ENCODE measurements at places on chromosomes 11 and 22.

- no peak for DNase-seq
Observed at GRCh38 chr22:27987557-27987956, 68.5 kb upstream of the PITPNB start.

DNA sequence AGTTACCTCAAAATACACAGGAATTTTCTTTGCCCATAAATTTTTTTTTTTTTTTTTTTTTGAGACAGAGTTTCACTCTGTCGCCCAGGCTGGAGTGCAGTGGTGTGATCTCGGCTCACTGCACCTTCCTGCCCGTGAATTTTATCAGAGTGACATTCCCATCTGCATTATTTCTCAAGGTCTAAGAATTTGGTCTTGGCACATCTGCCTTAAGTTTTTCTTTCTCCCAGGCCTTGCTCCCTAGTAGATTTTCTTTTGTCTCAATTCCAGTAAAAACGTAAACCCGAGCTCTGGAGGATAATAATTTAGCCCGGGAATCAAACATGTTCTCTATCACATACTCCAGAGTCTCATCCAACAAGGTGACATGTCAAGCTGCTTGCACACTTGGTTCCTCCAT, 12.4 kb downstream of the TRIM6 start:
- no peak for DNase-seq

DNA sequence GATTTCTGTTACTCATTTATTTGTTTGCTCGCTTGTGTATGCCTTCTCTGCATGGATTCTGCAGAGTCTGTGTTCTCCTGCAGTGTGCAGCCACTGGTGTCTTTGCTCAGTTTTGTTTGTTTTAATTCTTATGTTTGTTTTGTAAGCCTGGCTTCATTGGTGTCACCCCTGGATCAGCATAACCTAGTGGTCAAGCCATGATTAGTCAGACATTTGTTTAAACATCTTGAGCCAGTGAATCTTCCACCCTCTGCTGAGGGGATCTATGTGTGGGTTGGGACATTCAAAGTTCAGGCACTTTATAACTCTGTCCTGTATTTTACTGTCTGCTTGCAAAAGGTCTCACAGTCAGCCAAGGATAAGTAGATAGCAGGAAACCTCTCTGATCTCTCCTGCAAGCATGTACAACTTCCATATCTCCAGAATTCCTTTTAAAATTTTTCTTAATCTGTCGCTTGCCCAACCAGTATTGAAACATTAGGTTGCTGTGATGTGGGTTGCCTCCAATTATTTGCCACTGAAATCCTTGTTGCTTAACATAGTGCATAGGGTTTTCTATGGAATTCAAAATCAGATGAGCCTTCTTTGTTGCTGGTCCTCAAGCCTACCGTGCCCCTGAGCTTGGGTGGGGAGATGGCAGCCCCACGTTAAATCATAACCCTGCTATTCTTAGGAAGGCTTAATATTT, 86.8 kb downstream of the KCNQ1OT1 start:
- no peak for DNase-seq

- no peak for DNase-seq
Observed at GRCh38 chr11:2196970-2197770, 25.6 kb upstream of the TH start.

- DNase-seq: no peak
Observed at GRCh38 chr22:28904211-28904896, 21.0 kb downstream of the ZNRF3 start.

- DNase-seq: no peak
Observed at GRCh38 chr22:24518771-24519485, 23.8 kb downstream of the UPB1 start.

DNA sequence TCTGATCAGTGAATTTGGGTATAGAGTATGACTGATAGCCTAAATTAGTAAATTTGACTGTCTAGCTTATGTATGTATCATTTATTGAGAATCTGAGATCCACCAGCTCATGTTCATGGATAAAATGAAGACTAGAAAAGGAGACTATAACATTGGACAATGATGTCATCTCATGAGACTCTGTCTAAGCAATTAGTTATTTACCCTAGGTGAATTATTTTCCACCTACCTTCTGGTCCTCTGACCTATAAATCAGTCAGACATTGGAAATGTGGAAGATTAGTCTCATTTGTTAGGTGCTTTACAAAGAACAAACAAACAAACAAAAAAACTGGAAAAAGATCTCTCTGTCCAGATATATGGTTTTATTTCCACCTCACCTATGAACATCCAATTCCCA, 38.7 kb upstream of the CALCA start:
- no peak for DNase-seq

GRCh38 chr11:121048464-121049233, 24.7 kb downstream of the TBCEL start:
- no peak for DNase-seq

GRCh38 chr11:23729088-23729487, 767.8 kb upstream of the LUZP2 start:
- DNase-seq: no peak
